ENCODE measurements at places on chromosomes 12 and 14. TPM values are rescaled to one million over a fixed set of nuclear protein-coding genes. Genes with fewer than 3 reads are reported as not detected.

CNPY2 gene
- total RNA-seq = 203 TPM

SNX6 gene
- 82.4 TPM for total RNA-seq

GALNT9 gene
- total RNA-seq = not detected

THTPA gene
- total RNA-seq = 6.9 TPM

LRRK2 gene
- 0.26 TPM for total RNA-seq

DNA sequence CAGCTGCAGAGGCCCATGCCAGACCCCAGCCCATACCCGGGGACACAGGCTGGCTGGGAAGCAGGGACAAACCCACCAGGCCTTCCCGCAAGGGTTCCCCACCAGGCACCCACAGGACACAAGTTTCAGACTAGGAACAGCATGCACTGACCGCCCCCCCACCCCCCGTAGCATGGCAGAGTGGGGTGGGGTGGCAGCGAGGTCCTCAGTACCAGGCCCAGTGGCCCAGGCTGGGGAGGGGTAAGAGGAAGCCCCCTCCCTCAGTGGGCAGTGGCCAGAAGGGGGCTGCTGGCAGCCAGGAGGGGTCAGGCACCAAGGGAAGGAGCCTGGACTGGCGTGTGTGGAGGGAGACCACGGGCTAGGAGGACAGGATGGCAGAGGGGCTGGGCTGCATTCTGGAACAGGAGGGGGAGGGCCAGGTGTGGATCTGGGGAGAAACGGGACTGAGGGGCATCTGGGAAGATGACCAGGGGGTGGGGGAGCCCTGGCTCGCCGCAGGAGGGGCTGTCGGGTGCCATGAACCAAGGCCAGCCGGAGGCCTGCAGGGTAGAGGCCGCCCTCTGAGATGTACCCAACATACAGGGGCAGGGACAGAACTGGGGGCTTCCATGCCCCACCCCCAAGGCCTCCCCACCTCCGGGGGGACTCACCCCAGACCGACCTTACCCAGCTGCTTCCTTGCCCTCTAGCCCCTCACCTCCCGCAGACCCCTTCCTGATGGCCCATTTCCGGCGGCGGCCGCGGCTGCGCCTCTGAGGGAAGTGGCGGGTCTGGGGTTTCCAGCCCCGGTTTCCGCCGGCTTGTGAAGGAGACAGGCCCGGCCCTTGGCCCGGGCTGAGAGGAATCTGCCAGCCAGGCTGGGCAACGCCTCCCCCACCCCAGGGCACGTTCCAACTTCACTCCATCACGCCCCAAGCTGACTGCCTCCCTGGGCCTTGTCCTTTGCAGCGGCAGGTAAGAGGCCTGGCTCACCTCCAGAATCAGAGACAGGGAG lies 5.6 kb upstream of the JAG2 start:
- DNase-seq = no peak

GRCh38 chr14:22052795-22053194 lies 379.2 kb upstream of the OR4E1 start:
- DNase-seq = no peak

DNA sequence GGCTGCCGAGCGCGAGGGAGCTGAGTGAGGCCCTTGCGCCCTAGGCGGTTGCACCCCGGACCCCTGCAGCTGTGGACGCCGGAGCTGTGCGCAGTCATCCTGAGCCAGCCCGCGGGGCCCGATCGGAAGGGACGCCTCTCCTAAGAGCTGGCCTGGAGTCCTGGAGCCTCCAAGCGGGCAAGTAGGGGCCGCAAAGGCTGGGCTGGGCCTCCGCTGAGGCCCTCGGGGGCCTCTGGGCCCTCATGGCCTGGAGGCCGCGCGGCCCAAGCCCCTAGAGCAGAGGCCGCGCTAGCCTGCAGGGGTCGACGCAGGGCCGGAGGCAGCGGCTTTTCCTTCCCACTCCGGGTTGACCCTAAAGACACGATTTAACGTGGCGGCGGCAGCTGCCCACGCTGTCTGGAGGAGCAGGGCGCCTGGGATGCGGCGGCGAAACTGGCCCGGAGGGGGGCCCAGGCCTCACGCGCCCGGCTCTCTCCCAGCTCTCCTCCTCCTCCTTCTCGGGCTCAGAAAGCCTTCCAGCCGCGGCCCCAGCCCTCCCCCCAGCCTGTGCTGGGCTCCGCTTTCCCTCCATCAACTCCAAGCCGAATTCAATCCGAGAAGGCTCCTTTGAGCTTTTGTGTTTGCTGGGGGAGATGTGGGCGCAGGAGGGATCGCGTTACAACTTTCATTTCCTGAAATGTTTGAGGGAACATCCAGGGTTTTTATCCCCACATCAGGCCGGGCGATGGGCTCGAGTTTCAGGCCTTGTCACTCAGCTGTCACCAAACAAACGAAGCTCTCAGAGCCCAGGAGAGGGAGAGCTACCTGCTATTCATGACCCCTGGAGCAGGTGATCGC lies 11.6 kb downstream of the SIX1 start:
- DNase-seq = peak; percentile 38

- DNase-seq = no peak
These were observed 95.8 kb upstream of the NCOR2 start for GRCh38 chr12:124663206-124663605.

DNA sequence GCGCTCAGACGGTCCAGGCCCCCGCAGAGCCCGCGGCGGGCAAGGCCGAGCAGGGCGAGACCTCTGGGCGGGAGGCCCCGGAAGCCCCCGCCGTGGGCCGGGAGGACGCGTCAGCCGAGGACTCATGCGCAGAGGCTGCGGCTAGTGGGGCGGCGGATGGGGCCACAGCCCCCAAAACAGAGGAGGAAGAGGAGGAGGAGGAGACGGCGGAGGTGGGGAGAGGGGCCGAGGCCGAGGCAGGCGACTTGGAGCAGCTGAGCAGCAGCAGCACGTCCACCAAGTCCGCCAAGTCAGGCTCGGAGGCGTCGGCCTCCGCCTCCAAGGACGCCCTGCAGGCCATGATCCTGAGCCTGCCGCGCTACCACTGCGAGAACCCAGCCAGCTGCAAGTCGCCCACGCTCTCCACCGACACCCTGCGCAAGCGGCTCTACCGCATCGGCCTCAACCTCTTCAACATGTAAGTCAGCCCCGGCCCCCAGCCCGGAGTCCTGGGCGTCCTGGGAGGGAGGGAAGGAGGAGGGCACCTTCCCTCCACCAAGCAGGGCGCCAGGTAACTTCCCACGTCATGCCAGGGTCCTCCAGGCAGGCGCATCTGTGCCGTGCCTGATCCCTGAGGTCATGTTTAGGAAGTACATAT lies 72.4 kb downstream of the IQSEC3 start:
- DNase-seq = no peak

- no peak for DNase-seq
These were observed 185.9 kb downstream of the MED13L start for GRCh38 chr12:116091579-116091978.

- DNase-seq = no peak
These were observed 604 bp upstream of the MAGOHB start for GRCh38 chr12:10614056-10614370.

DNA sequence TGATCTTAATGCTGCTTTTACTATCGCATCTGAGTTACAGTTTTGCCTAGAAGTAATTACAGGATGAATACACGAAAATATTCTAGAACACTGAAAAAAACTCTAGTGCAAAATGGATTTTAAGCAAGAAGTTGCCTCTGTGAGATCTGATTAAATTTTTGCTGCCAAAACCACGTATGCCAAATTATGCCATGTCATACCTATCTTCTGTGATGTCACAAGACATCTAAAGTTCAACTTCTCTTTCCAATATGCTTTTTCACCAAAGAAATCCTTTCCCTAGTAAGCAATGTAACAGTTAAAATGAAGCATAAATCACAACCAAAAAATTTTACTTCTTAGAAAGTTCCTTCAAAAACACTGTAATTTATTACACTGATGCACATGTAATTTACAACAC lies 39.6 kb downstream of the HECTD4 start:
- no peak for DNase-seq

GRCh38 chr12:26370098-26370497 lies 174.7 kb downstream of the SSPN start:
- no peak for DNase-seq

DNA sequence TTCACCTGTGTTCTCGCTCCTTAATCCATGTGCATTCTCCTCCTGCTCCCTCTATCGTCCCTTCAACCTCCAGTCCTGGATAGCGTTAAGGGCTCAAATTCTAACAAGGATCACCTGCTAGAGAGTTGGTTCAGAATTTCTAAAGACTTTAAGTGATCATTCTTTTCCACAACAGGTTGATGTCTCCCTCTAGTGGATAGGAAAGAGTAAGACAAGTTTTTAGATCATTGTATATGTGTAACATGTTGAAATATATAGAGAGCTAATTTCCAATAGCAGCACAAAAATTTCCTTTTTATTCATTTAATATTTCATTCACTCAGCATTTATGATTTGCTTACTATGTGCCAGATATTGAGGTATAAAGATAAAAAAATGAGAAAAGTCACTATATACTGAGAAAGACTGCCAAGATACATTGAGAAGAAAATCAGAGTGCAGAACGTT lies 9.3 kb upstream of the ESR2 start:
- DNase-seq = no peak

- no peak for DNase-seq
These were observed 112.6 kb upstream of the DYRK2 start for GRCh38 chr12:67535971-67536370.

DNA sequence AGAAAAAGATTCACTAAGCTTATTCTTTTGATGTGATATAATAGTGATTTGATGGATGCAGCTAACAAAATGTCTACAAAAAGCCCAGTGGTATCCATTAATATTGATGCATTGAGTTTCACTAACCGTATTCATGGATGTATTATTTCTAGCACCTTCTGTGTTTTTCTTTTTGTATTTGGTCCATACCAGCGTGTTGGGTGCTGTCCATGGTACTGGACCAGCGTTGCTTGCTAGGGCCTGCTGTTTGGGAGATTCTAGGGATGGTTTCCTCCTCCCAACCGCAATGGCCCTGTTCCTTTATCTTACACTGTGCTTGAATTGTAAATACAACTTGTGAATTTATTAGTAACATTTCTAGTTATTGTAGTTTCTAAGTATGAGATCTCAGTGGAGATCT lies 31.7 kb downstream of the ANO4 start:
- DNase-seq = peak; percentile 74

GRCh38 chr12:87150969-87151662 lies 878.1 kb downstream of the C12orf50 start:
- no peak for DNase-seq

DNA sequence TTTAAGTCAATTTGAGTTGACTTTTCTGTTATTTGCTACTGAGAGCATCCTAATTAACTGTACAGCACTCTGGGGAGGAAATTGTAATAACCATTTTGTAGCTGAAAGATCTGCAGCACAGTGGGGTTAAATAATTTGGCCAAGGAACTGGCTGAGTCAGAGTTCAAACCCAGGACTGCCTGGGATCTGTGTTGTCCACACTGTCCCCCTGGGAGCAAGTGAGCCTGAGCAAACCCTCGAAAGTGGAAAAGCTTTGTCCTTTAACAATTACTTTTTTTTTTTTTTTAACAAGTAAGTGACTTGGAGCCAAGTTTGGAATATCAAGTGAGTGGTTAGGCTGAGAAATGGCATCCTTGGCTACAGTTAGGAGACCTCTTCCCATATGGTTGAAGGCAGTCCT lies 247.2 kb upstream of the CCDC196 start:
- DNase-seq = no peak

DNA sequence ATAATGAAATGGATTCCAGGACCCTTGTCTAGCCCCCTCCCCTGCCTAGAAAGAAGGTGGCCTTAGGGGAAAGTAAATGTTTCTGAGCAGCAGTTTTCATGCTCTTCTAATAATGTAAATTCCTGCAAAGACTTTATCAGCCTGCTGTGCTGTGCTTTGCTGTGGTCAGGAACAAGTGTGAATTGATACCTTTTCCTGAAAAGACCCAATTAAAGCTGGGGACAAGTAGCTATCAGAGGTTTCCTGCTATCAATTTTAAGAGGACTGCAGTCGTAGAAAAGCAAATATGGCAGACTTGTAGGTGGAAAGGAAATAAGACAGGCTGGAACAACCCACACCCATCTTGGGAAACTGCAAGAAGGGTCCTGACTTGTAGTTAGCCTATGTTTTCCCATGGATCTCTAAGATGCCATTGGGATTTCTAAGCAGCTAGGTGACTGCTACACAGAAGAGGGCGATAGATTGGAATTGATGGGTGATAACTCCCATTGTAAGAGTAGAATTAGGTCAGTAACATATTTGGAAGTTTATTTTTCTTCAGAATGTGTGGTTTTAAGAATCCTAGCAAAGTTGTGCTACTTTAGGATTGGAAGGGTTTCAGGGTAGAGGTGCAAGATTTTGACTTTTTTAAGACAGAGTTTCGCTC lies 3.1 kb downstream of the DYNLL1 start:
- DNase-seq = no peak

All from endothelial cell (in vitro differentiated cells).